T-cell (primary cell): ENCODE measurements at places on chromosomes 7 and 10.

- no peak for DNase-seq
Measured at GRCh38 chr7:99719996-99720769, 14.8 kb downstream of the CYP3A7 start.

- no peak for DNase-seq
Measured at GRCh38 chr7:111869280-111869679, 307.0 kb upstream of the IMMP2L start.

DNA sequence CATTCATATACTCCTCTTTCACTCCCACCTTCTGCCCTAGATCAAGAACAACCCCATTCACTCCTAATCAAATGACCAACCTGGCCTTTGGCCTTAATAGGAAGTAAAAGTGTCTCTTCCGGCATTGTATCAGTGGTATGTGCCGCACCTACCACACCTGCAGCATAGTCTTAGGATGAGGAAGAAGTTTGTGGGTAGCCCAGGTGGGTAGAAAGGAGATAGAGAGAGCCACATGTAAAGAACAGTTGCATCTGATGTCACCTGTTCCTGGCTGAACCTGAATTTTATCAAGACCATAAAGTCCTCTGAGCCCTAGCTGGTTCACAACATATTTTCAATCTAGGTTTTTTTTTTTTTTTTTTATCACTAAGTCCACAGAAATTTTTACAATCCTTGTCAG, 55.5 kb upstream of the PTPN12 start:
- DNase-seq = no peak

- DNase-seq = no peak
Measured at GRCh38 chr10:132455986-132456847, 59.2 kb downstream of the PWWP2B start.

DNA sequence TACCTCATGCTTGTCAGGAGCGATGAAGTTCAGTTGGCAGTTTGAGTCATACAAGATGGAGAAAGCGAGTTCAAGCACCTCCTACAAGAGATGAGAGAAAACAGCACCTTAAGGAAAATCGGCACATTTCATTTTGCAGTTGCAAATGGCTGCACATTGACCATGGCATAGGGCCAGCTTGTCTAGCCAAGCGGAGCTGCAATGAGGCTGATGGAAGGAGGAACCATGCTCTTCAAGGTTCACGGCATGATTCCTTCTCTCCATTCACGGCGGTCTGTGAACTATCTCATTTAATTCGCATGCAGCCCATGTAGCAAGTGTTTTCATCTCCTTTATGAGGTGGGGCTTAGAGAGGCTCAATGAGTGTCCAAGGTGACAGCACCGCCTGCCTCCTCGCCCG, 137.4 kb upstream of the AOAH start:
- no peak for DNase-seq

- no peak for DNase-seq
Measured at GRCh38 chr10:15369256-15370211, 1.6 kb downstream of the FAM171A1 start.

- no peak for DNase-seq
Measured at GRCh38 chr7:30841801-30842541, 69.7 kb upstream of the AQP1 start.

DNA sequence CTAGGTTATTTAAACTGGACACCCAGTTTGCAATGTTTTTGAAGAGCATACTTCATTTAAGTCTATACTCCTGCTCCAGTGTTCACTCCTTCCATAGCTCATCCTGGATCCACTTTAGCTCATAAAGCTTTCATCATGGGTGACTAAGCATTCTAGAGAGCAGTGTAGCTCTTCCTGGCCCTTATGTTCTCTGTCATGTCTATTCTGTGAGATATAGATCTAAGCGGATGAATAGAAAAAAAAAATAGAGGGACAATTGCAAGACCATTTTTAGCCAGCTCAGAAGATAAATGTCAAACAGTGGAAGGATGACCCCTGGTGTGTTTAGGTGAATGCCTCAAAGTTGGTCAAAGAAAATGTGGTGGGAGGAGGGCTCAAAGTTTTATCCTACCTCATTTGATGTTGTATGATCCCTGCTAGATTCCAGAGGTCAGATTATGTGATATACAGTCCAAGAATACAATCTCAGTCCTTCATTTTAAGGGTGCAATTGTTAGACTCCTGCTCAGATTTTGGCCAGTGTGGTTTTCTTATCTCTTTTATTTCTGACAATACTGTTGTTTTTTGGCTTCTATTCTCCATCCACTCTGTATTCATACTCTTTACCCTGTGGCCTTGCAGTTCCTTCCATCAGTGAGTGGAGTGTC, 7.5 kb upstream of the HECW1 start:
- no peak for DNase-seq

DNA sequence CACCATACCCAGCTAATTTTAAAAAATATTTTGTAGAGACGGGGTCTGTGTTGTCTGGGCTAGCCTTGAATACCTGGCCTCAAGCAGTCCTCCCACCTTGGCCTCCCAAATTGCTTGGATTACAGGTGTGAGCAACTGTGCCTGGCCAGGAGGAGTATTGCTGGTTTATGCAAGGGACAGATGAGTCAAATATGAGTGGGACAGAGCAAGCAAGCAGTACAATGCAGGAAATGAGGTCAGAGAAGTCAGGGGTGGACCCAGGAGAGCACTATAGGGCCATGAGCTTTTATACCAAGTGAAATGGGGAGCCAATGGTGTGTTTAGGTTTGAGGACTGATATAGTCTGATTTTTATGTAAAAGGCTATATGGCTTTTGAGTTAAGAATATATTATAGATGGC, 6.3 kb downstream of the TSPAN13 start:
- no peak for DNase-seq

- DNase-seq = no peak
Measured at GRCh38 chr10:63940277-63940922, 419.2 kb downstream of the REEP3 start.

DNA sequence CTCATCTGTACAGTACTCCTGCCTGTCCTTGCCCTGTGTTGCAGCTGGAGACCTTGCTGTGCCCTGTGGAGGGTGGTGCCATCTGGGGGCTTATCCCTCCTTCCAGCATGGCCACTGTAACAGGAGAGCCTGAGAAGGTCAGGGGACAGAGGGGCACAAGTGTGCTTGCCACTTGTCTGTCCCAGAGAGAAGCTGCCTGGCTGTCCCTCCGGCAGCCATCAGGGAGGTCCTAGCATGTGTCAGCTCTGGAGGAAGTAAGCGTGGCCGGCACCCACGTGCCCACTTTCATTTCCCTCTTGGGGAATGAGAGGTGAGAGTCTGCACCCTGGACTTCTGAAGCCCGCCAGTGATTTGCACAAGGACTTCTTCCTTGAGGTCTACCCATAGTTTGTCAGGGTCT, 97.0 kb upstream of the PPIF start:
- no peak for DNase-seq

DNA sequence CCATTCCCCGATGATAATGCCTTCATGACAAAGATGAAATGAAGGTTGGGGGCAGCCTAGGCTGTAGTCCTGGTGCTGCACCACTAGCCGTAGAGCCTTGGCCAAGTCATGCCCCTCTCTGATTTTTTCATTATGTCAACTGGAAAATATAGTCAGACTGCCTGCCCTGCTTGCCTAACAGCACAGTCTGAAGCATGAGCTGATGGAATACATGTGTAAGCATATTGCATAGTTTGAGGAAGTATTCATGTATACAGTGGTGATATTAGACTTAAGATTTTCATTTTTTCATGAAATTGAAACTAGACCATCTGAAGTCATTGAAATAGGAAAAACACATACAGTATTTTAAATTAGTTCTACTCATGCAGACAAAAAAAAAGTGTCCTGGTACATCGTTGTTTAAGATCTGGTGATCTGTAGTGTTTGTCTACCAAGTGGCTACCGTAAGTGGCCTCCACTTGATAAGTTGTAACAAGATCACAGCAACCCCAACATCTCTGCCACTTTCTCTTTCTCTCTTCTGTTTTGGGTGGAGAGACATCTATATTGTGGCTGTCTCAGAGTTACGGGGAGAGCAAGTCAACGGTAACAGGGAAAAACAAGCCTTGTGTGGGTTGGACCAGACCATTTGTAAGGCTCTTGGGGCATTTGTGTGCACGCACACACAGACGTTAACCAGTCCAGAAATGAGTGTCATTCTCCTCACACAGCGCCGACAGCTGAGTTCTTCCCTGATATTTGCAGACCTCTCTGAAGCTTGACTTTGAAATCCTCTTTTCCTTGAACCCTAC, 716.6 kb upstream of the GALNT17 start:
- DNase-seq = no peak

DNA sequence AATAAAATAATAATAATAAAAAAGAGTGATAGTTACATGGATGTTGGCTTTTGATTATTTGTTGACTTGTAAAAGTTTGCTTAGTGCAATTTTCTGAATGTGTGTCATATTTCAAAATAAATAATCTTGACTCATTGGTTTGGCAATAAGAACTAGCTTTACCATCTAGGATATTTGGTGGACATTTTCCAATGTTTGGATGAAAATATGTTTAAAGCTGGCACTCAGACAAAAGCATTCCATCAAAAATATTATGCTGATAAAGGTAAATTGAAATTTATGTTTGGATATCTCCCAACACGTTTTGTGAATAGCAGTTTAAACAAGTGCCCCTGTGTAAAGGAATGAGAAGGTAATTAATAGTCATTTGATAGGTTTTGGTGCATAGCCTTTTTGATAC, 62.5 kb upstream of the KCNMA1 start:
- DNase-seq = no peak

- no peak for DNase-seq
Measured at GRCh38 chr7:81693080-81693479, 76.8 kb downstream of the HGF start.

GRCh38 chr7:117751775-117752174, 121.5 kb downstream of the CTTNBP2 start:
- DNase-seq = no peak

DNA sequence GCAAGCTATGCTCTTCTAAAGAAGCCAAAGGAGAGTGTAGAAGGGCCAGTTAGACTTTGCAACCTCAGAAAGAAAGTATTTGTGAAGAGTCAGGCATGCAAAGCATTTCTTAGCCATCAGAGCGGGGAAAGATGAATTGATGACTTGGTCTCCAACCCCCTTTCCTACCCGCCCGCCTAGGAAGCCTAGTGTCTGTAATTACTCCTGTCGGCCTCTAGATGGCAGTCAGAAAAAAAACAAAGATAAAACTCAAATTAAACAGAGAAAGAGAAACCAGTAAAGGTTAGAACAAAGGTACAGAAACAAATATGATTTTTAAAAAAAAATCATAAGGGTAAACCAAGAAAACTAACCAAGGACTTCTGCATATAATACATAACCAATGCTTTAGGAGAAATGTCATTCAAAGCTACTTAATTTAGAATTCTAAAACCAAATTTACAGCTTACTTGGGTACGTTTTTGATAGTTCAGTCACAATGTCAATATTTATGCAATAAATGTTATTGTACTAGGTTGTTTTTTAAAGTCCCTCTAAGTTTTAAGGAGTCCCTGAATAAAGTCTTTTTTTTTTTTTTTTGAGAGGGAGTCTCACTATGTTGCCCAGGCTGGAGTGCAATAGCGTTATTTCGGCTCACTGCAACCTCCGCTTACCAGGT, 97.6 kb downstream of the LYZL1 start:
- DNase-seq = peak; percentile 55
